Stimulated activated CD8-positive, alpha-beta memory T cell treated with anti-CD3 and anti-CD28 coated beads, Interleukin-7, amount 100 ng/mL, for 24 hours (primary cell): ENCODE measurements at places on chromosomes 5 and 9.

- no peak for DNase-seq
Measured at GRCh38 chr9:122084026-122084675, 9.0 kb downstream of the TTLL11 start.

- no peak for DNase-seq
Measured at GRCh38 chr9:6218099-6218502, 2.5 kb downstream of the IL33 start.

DNA sequence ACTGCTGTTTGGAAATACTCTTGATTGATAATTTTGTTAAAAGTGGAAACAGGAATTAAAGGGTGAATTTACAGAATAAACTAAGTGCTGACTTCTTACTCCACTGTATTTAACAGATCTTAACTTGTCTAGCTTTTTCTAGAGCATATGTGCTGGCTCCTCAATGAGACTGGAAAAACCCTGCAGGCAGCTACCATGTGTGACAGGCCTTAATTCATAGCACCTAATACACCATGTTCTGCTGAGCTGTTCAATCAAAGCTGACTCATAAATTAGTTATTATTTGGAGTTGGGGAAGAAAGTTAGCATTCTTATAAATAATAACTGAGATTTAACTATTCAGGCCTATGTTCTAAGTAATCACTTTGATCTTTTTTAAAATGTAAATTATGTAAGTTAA is 29.4 kb downstream of the CTNNAL1 start:
- no peak for DNase-seq

GRCh38 chr9:88433583-88434255 is 45.5 kb downstream of the SPIN1 start:
- no peak for DNase-seq

GRCh38 chr9:71098801-71099200 is 22.6 kb downstream of the TRPM3 start:
- no peak for DNase-seq

DNA sequence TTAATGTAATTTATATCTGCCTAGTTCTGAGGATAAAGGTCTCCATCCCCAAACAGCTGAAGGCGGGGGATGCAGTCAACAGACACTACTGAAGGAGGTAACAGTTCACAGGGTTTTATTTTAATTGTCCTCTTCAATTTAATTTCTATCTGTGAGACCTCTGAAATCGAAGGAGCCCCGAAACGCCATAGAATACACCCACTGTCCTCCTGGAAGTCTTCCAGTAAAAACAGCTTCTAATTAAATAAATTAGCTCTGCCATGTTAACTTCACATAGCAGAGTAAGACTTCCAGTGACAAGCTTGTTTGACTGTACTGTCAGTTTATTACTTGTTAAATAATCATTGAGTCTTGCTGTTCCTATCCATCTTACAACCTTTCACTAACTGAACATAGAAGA is 193.5 kb downstream of the SEC61B start:
- no peak for DNase-seq

DNA sequence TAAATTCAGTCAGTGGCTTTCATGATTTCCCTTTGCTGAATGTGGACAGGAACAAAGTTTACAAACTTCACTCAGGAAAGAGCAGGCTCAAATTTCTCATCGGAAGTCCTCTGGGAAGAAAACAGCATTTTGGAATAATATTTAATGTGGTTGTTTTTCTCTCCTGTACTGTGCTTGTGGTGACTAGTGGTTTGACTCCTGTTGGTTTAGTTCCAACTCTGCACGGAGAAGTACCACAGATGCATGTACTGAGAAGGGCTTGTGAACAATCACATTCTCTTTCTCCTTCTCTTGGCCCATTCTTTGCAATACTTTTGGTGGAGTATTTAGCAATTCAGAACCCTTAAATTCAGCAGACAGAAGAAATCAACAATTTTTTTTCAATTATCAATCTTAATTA is 13.3 kb downstream of the MPDZ start:
- DNase-seq = no peak

- no peak for DNase-seq
Measured at GRCh38 chr5:133285583-133286021, 233.8 kb downstream of the HSPA4 start.

GRCh38 chr5:42057254-42057690 is 132.2 kb downstream of the FBXO4 start:
- no peak for DNase-seq

GRCh38 chr9:19281801-19282200 is 51.3 kb downstream of the DENND4C start:
- DNase-seq = no peak

GRCh38 chr5:138616508-138616907 is 41.3 kb upstream of the HSPA9 start:
- no peak for DNase-seq

- no peak for DNase-seq
Measured at GRCh38 chr5:78979117-78979742, 5.9 kb downstream of the ARSB start.
